Prostate gland (tissue), 2 donors: ENCODE measurements at places on chromosomes 7 and 10. TPM values are rescaled to one million over a fixed set of nuclear protein-coding genes. Genes with fewer than 3 reads are reported as not detected.

Gene AASS
- total RNA-seq = 21.6 TPM

Gene NCF1
- total RNA-seq = 1.6 TPM

Gene SLC25A40
- 33.9 TPM for total RNA-seq

Gene AKR1D1
- total RNA-seq = not detected

Gene GNGT1
- not detected for total RNA-seq

Gene HSPB1
- 781 TPM for total RNA-seq

Gene PPP1R9A
- 15.1 TPM for total RNA-seq

Gene SYT15B
- total RNA-seq = 4.6 TPM

Gene WDFY4
- total RNA-seq = 0.59 TPM

Gene ASB15
- 1.1 TPM for total RNA-seq

Gene TMEM178B
- 3.4 TPM for total RNA-seq

Gene CYP3A7
- total RNA-seq = not detected

Gene GIMAP8
- total RNA-seq = 2.5 TPM

Gene CLDN15
- 9.2 TPM for total RNA-seq

Gene PRSS37
- total RNA-seq = not detected

Gene ABCC2
- total RNA-seq = 0.74 TPM

Gene ASB4
- not detected for total RNA-seq

Gene GLI3
- 14.7 TPM for total RNA-seq

Gene CACNA2D1
- 16.9 TPM for total RNA-seq

Gene ANK3
- 46.0 TPM for total RNA-seq

Gene IL6
- not detected for total RNA-seq

Gene LRGUK
- 1.3 TPM for total RNA-seq

Gene PLXDC2
- 83.6 TPM for total RNA-seq

Gene TIMM23B
- total RNA-seq = 29.9 TPM

Gene COL1A2
- total RNA-seq = 51.2 TPM

Gene PARD3
- total RNA-seq = 32.0 TPM

Gene OR2A25
- total RNA-seq = not detected

Gene HOXA6
- total RNA-seq = 7.5 TPM

Gene EPO
- not detected for total RNA-seq

Gene PRSS2
- not detected for total RNA-seq

Gene ZNF12
- total RNA-seq = 24.1 TPM

Gene EBLN1
- not detected for total RNA-seq

Gene ATP6V0E2
- total RNA-seq = 95.3 TPM

Gene CNNM1
- 4.2 TPM for total RNA-seq

Gene SEMA4G
- 31.0 TPM for total RNA-seq

Gene CDNF
- 15.8 TPM for total RNA-seq

Gene KEL
- total RNA-seq = 61.5 TPM

Gene NPSR1
- not detected for total RNA-seq

Gene EPDR1
- 38.6 TPM for total RNA-seq

Gene INA
- total RNA-seq = 2.0 TPM

Gene UPF2
- 31.7 TPM for total RNA-seq

Gene GDF10
- 0.32 TPM for total RNA-seq

Gene ANKRD1
- total RNA-seq = 20.0 TPM

Gene ZNF138
- total RNA-seq = 13.5 TPM

Gene AKR1C4
- total RNA-seq = not detected

Gene GNAT3
- total RNA-seq = not detected

Gene FOXI2
- 0.17 TPM for total RNA-seq

Gene TDRD1
- total RNA-seq = not detected

Gene TUBAL3
- not detected for total RNA-seq

Gene FLNC
- 150 TPM for total RNA-seq

Gene ANAPC16
- 123 TPM for total RNA-seq

Gene SMKR1
- 6.6 TPM for total RNA-seq

Gene COL13A1
- 2.1 TPM for total RNA-seq

Gene PITX3
- not detected for total RNA-seq

Gene SLC13A1
- total RNA-seq = not detected

Gene PLEKHS1
- 9.0 TPM for total RNA-seq

Gene OR2A1
- not detected for total RNA-seq

Gene ADGRA1
- 0.14 TPM for total RNA-seq

Gene HOXA10
- total RNA-seq = 65.6 TPM
